ENCODE measurements at places on chromosomes 2 and 18. TPM values are rescaled to one million over a fixed set of nuclear protein-coding genes. Genes with fewer than 3 reads are reported as not detected.

GALNT14 gene
- total RNA-seq = 1.6 TPM

- DNase-seq = no peak
Measured at GRCh38 chr2:3535794-3536681, 16.7 kb upstream of the ADI1 start.

IL36RN gene
- not detected for total RNA-seq

GRCh38 chr2:138579556-138579955 lies 78.0 kb downstream of the SPOPL start:
- no peak for DNase-seq

L3MBTL4 gene
- 15.2 TPM for total RNA-seq

DNA sequence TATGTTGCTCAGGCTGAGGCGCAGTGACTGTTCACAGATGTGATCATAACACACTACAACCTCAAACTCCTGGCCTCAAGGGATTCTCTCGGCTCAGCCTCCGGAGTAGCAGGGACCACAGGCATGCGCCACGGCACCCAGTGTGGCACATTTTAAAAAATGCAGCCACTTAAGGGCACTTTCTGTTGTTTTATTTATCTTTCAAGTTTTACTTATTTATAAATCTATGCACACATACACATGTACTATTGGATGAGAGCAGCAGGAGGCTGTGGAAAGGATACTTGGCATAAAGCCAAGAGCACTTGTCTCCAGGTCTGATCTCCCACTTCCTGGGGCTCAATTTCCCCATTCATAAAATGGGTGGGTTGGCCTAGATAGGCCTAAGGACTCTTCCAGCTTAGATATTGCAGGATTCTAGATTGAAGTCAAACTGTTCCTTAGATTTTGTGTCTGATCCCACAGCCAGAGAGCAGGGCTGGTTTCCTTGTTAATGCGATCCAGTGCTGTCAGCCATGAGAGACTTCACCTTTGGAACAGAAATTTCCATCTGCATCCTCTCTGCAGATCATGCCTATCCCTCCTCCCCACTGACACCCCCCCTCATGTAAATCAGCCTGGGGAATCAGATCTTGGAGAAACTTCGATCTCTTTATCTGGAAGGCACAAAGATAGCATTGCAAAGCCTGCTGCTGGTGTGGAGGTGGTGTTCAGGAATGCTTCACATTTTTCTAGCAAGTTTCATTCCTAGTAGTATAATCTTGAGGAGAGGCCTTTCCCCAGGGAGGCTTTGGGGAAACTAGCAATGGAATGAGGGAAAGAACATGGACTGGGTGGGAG lies 24.7 kb downstream of the PCBP1 start:
- peak; percentile 43 for DNase-seq

CAPN14 gene
- 2.0 TPM for total RNA-seq

DNA sequence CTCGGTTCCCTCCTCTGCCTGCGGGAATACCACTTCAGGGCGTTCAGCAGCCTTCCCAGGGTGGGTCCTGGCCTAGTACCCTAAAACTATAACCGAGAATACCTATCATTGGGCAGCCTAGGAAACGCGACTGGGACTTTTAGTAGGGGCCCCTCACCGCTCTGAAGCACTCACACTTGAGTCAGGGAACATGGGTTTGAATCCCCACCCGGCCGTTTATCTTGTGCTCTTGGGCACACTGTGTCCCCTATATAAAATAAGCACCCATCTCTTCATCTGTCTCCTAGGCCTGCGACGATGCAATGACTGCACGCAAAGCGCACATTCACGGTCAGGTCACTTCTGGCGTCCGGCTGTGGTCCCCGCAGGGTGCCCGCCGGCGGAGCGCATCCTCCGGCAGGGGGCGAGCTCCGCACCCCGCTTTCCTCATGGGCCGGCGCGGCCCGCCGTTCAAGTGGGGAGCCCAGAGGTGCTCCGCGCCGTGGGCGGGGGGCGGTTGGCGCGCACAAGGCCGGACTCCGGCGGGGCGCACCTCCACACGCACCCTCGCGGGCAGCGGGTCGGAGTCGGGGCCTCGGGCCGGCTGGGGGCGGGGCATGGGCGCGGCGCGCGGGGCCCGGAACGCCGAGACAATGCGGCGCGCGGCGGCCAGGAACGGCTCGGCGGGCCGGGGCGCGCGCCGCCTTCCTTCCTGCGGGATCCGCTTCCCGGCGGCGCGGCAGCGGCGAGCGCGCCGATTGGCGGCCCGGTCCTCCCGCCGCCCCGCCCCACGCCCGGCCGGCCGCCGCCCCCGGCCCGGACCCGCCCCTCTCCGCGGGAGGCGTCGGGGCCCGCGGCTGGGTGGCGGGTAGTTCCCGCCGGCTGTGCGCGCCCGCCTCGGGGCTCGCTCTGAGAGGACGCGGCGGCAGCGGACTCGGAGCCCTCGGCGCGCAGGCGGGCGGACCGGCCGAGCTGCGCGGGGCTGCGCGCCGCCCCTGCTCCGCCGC lies at the start of gene ASAP2:
ASAP2 (plus strand) TSS at position 850 of the 986 bp plus-strand sequence. CDS start 293 bp downstream, outside the sequence.
- DNase-seq = no peak

DNA sequence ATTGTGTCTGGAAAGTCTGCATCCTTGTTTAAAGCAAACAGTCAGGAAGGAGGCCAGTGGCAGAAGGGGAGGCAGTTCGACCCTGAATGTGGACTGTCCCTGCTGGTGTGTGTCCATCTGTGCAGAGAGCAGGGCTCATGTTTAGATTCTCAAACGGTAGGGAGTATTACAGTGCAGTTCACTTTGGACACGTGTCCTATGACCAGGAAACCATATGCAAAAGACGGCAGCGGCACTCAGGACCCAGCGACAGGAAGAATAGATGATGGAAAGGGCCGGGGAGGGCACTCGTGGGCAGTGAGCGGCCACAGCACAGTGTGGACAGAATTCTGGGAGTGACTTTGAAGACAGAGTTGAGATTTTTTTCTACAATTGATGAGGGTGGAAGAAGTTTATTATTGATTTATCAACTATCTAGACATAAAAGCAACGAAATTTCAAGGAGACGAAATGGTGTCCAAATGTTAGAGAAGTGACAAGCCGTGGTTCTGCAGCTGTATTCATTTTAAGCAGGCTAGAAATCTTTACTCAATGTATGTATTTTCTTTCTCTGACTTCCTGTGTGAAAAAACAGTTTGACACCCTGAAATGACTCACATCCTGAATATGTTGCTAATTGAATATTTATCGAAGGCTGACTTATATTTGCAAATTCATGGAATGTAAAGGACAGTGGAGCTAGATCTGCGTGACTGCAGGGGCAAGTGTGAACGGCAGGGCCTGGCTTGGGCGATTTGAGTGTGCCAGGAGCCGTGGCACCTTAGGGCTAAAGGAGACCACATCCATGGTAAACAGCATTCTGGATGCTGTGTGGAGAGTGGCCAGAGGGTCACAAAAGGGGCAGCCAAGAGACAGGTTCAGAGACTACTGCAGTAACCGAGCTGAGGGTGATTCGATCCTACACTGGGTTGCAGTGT lies 214.2 kb downstream of the PTGR3 start:
- no peak for DNase-seq

ASTL gene
- total RNA-seq = not detected

GRCh38 chr2:207337234-207338219 lies 171.8 kb upstream of the KLF7 start:
- no peak for DNase-seq

- DNase-seq = no peak
Measured at GRCh38 chr2:22855761-22856184, 529.2 kb upstream of the KLHL29 start.

TMEM163 gene
- total RNA-seq = 4.7 TPM

ATG16L1 gene
- total RNA-seq = 20.2 TPM

DNAJC5G gene
- total RNA-seq = not detected

DNA sequence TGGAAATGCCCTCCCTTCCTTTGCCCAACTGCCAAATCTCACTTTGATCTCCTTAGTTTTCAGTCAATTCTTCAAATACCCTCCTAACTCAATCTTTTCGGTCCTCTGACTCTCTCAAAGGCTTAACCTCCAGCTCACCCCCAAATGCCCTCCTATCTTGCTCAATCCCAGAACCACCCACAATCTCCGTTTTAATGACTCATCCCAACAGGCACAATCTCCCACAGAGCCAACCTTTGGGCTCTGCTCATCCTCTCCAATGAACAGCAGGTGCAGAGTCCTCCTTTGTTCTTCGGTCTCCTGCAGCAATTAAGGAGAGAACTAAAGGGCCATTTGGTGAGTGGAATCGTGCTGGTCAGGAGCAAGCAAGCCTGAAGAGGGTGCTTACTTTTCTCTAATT lies 366.1 kb upstream of the CRIM1 start:
- no peak for DNase-seq
